ENCODE measurements at places on chromosomes 16 and 17. TPM values are rescaled to one million over a fixed set of nuclear protein-coding genes. Genes with fewer than 3 reads are reported as not detected.

Gene TERB1
- 0.28 TPM for total RNA-seq

- no peak for DNase-seq
Observed at GRCh38 chr16:65933703-65934102, 432.8 kb upstream of the CDH5 start.

Gene CDK3
- 10.0 TPM for total RNA-seq

- no peak for DNase-seq
Observed at GRCh38 chr17:8628609-8629169, 1.8 kb downstream of the MYH10 start.

- no peak for DNase-seq
Observed at GRCh38 chr16:88711750-88712340, 5.5 kb downstream of the CTU2 start.

Gene ZG16
- total RNA-seq = not detected

Gene DRG2
- total RNA-seq = 42.7 TPM

GRCh38 chr17:30360086-30360808, 18.5 kb upstream of the CPD start:
- DNase-seq = no peak

DNA sequence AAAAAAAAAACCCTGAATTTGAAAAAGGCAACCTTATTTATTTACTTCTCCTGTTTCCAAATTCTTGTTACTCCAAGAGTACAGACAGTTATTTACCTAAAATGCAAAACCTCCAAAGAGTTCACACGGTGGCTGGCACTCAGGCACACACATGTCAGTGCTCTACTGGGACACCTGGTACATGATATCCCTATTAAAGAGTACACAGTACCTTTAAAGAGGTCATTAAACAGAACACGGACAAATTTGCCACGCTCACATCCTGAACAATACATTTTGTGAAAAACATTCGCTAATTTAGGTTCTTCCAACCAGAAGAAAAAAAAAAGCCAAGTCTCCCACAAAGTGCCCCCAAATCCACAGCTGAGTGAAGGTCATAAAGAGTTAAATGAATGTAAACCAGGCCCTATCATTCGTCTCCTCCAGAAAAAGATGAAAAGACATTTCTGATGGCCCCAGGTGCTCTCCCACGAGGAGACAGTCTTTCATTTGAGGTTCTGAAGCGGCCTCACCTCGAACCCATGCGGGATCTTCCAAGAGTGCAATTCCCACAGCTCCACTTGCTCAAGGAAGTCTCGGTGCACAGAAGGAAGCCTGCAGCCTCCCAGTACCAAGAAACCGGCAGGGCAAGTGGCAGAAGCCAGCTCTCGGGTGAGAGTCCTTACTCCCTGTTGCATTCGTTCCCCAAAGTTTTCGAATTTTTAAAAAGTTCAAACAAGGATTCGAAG, 993 bp downstream of the ERN1 start:
- DNase-seq = peak; percentile 51

Gene TMEM204
- total RNA-seq = not detected

DNA sequence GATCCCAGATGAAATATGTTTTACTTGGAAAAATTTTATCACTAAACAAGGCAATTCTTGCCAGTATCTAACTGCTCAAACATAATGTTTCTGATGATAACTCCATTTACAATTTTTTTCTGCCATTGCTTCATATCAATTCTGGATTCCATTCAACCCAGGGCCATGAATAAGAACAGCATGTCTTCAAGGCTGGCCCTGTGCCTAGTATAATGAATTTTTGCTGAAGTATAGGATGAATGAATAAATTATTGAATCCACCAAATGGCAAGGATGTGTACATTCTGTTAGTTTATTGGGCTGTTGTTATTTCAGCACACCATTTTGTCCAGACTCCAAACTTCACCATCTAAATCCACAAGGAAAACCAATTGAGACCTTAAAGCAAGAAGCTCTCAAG, 414.7 kb downstream of the HS3ST3B1 start:
- no peak for DNase-seq

- DNase-seq = no peak
Observed at GRCh38 chr16:80656711-80657150, 115.9 kb downstream of the DYNLRB2 start.

DNA sequence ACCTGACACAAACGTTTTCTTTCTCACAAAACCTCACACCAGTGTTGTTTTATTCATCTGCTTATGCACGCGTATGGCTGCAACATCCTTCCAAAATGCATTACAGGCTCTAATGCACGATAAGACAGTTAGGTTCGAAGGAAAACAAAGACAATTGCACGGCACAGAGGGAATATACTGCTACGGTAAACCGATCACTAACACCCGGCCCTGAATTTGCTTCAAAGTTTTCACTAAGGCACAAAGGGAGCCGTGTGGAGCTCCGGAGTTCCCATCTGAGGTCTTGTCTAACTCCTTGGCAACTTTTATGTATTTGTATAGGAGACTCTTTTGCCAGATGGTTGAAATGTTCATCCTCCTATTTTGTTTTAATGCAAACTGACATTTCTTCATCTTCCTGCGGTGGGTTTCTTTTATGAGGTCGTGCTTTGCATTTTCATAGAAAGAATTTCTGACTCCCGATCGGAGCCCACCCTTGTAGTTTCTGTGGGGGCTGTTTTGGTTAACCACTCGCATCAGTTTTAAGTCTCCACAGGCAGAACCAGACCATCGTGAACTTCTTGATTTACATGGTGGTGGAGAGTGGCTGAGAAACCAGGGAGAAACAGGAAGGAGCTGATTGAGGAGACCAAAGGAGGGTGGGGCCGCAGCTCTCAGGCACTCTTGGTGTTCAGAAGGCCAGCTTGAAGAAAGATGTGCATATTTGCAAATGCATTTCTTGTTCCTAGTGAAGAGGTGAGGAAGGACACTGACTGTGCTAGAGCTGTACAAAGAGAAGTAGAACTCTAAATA, 516.8 kb downstream of the MAF start:
- no peak for DNase-seq

Gene SPNS2
- total RNA-seq = not detected

DNA sequence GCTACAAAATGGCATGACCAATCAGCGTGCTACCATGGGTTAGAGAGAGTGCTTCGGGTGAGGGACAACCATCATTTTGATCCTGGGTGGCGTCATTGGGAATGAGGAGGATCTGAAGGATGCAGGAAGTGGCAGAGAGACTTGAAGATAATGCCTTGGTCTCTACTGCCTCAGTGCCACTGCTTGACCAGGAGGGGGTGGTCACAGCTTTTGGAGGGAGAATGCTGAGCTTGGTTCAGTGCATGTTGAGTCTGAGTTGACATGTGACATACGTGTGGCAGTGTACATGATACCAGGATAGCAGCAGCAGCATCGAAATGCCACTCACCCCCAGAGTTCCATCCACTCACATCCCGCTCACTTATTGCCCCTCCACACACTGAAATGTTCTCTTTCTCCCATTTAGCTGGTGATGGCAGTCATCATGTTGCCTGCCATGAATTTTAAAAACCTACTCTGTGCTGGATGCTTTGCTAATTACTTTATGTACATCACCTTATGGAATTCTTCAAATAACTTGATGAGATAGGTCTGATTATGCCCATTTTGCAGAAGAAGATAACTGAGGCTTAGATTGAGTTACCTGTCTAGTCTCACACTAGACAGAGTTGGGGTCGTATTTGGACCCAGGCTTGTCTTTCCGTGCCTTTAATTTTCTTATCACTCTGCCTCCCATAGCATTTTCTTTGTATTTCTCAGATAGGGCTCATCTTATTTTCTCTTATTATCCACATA, 36.7 kb downstream of the ARSG start:
- no peak for DNase-seq

DNA sequence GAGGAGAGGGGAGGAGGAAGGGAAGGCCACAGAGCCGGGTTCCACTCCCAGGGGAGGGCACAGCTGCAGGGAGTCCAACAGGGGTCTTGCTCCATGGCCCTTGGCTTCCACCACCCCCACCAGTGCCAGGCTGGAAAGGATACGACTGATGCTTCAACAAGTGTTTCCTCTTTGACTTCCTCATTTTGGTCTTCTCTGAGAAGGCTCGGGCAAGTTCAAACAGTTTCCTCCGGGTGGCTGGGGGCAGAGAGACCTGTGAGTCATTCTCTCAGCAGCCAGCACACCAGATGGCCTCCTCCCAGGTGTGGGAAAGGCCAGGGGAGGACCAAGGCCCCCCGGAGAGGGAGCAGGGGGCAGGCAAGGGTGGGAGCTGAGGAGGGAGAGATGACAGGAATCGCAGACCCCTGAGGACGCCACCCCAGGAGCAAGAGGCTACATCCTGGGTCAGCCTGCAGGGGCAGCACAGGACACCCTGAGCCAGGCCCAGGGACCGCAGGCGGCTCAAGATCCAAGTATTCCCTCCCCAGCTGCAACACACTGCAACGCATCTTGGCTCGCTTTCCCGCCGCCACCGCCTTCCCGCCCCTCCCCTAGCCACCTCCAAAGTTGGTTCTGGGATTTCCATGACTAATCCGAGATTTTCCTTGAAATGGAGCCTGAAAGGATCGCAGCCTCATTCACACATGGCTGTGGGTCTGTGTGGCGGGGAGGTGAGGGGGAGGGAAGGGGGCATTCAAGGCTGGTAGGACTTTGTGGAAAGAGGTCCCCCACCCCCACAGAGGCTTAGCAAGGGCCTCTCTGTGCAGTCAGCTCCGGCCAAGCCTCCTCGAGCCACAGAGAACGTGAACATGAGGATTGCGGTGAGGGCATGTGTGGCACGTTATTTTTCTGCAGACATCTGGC, 18.4 kb upstream of the MRPS23 start:
- no peak for DNase-seq

DNA sequence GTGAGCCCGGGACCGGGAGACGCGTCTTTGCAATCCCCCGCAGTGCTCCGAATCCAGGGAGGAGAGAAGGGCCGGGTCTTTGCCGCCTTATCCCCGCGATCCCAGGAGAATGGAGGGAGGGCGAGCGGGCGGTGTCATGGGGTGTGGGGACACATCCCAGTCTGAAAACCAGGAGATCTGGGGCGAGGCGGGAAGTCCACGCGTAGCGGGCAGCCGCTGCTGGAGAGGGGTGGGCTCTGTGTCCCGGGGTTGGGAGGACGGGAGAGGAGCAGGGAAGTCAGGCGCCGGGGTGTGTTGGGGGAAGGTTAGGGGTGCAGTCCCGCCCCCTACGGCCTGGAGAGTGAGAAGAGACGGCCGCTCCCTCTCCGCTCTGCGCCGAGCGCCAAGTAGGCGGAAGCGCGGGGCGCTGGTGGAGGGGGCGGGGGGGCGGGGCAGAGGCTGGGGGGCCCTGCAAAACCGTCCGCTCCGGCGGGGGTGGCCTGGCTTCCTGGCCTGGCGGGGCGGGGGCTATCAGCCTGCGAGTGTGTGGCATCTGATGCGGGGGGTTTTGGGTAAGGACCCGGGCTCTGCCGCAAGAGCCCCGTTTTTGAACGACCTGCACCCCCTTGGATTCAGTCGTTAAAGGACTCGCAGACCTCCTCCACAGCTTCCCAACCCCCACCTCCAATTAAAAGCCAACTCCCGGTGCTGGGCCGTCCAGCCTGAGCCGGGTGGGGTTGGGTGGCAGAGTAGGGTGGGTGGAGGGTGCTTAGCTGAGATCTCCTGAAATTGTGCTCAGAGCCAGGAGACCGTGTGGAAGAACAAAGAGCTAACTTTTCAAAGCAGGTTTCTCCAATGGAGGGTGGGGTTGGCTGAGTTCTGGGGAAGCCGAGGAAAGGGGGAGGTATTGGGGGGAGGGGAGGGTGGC, 654 bp downstream of the LASP1 start:
- DNase-seq = peak; percentile 42

Gene MFAP4
- 60.9 TPM for total RNA-seq

GRCh38 chr17:55228683-55229192, 36.0 kb upstream of the HLF start:
- no peak for DNase-seq
